AG09309 (cell line): ENCODE measurements at places on chromosomes 13 and 19.

GRCh38 chr19:35774274-35775045 lies 904 bp upstream of the ARHGAP33 start:
- no peak for DNase-seq

- no peak for DNase-seq
Measured at GRCh38 chr19:30338878-30339623, 33.1 kb upstream of the ZNF536 start.

GRCh38 chr13:50220938-50221337 lies 205.7 kb downstream of the KCNRG start:
- no peak for DNase-seq

DNA sequence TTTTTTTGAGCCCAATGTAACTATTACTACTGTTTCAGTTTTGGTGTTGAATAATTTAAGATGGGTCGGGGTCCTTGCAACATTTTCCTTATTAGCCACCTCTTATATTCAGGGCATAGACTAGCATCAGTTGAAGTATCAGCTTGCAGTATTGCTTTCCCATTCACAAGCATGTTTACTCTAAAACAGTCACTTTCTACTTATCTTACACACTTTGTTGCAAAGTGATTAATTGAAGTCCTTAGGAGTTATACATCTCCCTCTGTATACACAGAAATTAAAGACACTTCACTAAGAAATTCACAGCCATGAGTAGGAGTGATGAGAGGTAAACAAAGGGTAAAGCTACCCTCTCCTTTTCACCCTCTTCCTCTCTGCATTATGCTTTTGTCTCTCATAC lies 27.6 kb downstream of the SLAIN1 start:
- DNase-seq = no peak

DNA sequence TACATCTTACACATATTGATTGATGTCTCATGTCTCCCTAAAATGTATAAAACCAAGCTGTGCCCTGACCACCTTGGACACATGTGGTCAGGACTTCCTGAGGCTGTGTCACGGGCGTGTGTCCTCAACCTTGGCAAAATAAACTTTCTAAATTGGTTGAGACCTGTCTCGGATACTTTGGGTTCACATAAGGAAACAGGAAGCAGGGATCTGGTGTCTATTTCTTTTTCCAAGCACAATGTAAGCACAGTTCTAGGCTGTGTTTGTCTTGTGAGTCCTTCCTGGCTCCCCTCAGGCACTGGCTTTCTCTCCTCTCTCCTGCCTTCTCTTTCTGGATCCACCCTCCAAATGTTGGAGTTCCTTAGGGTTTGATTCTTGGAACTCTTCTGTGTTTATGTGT lies 27.6 kb upstream of the TPT1 start:
- DNase-seq = no peak

GRCh38 chr19:6677883-6678689 lies 8.1 kb upstream of the TNFSF14 start:
- DNase-seq = no peak

- no peak for DNase-seq
Measured at GRCh38 chr13:110173247-110173818, 133.6 kb downstream of the COL4A1 start.

DNA sequence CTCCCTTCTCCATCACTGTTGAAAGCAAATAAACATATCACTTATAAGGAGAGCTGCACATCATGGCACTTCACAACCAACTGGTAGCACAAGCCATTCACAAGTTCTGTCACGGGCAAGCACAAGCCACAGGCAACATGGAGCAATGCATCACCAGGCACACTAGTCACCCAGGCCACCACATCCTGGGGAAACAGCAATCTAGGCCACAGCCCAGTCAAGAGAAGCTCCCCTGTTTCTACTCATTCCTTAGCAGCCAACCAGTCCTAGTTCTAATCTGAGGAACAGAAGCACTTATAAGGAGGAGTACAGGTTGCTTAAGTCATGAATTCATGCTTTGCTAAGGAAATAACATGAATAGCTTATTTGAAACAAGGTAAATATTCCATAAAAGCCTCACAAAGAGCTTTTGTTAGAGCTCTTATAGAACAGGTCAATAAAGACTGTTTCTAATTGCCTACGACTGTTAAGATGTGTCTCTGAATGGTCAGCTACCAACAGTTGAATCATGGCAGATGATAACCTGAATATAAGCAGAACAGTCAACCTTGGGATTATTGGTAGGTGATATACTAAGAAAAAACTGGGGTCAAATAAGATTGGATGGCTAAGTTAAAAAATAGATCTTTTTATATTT lies 169.0 kb downstream of the TBC1D4 start:
- DNase-seq = no peak

- DNase-seq = peak; percentile 95
Measured at GRCh38 chr19:51688671-51689571, 4.2 kb upstream of the SPACA6 start.

DNA sequence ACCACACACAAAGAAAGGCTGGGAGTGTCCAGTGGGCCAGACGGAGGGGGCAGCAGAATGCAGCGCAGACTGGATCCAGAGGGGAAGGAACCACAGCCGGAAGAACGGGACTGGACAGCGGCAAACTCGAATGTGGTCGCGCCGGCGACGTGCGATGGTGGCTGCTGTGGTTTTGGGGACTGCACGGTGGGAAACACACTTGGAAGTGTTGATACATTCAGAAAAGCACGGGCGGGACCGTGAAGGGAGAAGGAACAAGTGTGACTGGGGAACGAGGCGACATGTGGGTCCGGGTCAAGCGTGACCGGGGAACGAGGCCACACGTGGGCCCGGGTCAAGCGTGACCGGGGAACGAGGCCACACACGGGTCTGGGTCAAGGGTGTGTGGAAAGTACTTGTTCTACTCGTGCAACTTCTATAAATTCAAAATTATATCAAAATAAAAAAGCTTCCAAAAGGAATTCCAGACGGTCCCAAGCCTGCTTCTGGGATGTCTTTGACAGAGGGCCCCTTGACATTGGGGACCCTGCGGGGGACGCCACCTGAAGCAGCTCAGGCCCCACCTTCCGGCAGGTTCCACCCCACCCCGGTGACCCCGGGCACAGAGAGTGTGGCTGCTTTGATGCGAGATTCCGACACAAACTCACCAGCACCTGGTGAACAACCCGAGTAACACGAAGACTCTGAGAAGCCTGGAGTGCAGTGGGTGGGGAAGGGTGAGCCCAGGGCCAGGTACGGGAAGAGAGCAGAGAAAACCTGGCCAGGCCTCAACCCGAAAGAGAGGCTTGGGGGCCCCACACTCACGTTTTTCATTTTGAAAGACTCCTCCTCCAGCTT lies 25.1 kb upstream of the C13orf46 start:
- DNase-seq = no peak
